ENCODE measurements at places on chromosomes 6 and 20.

GRCh38 chr6:153076431-153076830 is 54.7 kb downstream of the RGS17 start:
- DNase-seq, result no peak

- DNase-seq, result peak; percentile 21
These were observed 42.6 kb downstream of the TTI1 start for GRCh38 chr20:37990571-37991151.

- DNase-seq, result no peak
These were observed 295.1 kb upstream of the AGPAT4 start for GRCh38 chr6:161568885-161569456.

DNA sequence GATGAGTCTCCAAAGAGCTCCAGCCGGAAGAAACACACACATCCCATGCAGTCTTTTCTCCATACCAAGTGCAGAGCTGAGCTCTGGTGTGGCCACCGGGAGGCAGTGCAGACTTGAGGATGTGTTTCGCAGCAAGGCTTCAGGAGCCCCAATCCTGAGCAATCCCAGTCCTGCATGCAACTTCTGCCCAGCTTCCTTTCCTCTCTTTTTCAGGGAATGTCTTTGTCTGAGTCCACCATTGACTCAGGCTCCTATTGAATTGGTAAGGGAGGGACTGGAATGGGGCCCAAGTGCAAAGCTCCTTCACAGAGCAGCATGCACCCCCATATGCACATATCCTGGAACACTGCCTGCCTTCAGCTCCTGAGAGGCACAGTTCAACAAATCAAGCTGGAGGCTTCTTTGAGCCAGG is 50.5 kb upstream of the ASIP start:
- DNase-seq, result peak; percentile 17
